HT1080 (cell line): ENCODE measurements at places on chromosomes 2 and 18.

DNA sequence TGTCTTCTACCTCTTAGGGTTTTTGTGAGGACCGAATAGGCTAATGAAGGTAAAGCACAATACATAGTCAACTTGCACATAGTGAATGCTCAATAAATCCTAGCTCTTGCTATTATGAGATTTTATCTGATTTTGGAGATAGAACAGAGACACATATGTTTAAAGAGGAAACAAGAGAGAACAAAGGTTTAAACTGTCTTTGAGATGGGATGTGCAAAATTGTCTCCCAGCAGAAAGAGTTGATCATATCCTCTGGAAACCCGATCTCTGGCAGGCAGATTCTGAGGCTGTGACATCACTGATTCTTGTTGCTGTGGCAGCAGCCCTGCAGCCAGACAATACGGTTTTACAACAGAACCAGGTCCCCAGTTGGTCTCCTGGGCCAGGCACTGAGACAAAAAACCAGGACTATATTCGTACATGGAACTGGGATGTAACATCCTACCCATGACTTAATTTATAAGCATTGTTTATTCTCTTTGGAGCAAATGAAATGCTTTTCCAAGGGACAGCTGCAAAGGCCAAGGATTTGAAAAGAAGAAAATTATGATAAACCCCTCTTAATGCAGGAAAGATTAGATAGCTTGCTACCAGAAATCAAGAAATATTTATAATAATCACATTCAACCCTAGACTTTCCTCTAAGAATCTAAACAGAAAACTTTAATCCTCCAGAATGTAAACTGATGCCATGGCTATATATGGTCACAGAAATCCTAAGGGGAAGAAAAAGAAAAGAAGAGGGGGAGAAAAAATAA lies 80.2 kb downstream of the SLC8A1 start:
- peak; percentile 78 for DNase-seq

GRCh38 chr18:38330573-38330972 lies 765.0 kb upstream of the CELF4 start:
- peak; percentile 49 for DNase-seq

- DNase-seq = peak; percentile 62
These were observed 1110.6 kb upstream of the ACVR2A start for GRCh38 chr2:146734042-146734820.

DNA sequence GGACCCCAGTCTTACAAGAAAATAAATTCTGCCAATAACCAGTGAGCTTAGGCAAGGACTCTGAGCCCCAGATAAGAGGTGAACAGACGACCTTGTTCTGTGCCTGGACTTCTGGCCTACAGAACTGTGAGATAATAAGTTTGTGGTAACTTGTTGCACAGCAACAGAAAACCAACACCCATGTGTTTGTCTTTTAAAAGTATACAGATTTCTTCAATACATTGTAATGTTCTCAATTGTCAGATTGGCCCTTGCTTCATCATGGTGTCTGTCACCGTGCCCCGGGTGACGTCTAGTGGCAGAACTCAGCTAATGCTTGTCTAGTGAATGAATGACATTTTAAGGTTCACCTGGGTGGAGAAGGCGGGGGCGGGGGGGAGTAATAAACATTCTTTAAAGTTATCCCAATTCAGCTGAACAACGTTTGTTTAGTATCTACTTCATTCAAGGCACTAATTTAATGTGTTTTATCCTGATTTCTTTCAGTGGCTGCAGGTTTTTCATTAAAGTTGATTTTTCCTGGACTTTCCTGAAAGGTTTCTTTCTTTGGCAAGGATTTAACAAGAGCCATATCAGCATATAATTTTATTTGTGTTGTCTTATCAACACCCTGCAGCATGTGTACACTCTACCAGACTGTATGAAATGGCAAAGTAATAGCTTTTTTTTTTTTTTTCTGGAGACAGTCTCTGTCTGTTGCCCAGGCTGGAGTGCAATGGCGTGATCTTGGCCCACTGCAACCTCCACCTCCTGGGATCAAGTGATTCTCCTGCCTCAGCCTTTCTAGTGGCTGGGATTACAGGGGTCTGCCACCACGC lies 123.8 kb upstream of the DLX2 start:
- DNase-seq = no peak

DNA sequence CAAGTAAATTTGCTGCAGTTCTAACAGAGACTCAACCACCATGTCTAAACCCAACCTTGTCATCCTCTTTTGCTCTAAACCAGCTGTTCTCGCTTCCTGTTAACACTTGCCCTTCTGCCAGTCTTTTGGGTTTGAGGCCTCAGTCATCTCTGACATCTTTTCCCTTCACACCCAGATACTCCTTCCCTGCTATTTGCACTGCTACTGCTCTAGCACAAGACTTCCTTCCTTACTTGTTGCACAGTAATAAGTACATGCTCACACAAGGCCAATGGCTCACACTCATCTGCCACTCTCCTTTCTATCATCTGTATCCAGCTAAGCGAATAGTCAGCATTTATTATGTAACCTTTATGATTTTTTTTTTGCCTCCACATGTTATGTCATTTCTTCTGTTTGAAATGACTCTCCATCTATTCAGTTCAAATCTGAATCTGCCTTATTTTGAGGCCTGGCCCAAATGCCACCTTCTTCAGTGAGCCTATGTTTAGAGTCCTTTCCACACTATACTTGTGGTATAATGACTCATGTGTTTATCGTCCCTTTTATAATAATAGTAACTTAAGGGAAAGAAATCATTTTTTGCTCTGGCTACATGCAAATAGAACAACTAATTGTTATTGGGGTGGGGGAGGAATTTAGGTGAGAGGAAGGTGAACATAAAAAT lies 22.5 kb upstream of the CDKL4 start:
- DNase-seq = no peak

DNA sequence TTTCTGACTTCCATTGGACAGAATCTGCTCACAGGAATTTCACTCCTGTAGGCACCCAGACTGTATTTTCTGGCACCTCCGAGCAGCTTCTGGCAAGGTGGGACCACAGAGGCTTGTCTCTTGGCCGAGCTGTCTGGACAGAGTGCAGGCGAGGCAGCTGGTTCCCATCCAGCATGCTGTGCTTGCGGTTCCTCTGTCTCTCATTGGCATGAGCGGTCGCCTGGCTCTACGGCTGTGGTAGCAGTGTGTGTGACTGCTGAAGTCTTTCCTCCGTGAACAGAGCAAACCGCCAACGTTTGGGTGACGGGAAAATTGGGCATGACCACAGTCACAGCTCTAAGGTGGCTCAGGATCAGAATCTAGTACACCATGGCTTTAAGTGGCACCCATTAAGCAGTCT lies 411.7 kb upstream of the NETO1 start:
- no peak for DNase-seq

DNA sequence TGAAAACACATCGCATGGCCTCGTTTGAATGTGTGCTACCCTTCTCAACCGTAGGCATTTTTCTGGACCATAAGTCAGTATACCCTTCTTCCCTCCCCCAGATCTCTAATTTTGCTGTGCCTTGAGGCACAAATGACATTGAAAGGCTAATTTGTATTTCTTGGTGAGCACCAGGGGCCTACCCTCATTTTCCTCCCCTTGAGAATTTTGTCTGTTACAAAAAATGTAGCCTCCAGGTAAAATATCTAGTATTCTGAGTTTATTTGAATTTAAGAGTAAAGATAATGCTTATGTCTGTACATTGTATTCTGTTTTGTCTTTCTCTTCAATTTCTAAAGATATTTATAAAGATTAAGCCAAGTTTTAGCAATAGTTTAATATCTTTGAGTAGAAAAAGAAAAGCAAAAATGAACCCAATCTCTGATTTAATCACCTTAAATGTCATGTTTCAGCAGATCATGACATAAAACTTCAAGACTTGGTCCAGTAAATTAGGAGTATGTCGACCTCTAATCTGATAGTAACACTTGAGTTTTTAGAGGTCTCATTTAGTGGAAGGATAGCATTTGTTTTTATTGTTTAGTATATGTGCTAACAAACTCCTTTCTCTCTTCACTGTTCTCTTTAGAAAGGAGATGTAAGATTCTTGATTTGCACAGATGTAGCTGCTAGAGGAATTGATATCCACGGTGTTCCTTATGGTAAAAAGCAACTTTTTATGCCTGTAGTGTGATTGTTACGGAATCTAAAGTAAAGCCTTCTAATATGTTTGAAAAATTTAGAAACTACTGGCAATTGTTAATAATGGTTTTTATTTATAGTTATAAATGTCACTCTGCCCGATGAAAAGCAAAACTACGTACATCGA lies 36.4 kb downstream of the DDX1 start:
- no peak for DNase-seq

- DNase-seq = no peak
These were observed 36.5 kb upstream of the PTPN4 start for GRCh38 chr2:119723186-119723585.

DNA sequence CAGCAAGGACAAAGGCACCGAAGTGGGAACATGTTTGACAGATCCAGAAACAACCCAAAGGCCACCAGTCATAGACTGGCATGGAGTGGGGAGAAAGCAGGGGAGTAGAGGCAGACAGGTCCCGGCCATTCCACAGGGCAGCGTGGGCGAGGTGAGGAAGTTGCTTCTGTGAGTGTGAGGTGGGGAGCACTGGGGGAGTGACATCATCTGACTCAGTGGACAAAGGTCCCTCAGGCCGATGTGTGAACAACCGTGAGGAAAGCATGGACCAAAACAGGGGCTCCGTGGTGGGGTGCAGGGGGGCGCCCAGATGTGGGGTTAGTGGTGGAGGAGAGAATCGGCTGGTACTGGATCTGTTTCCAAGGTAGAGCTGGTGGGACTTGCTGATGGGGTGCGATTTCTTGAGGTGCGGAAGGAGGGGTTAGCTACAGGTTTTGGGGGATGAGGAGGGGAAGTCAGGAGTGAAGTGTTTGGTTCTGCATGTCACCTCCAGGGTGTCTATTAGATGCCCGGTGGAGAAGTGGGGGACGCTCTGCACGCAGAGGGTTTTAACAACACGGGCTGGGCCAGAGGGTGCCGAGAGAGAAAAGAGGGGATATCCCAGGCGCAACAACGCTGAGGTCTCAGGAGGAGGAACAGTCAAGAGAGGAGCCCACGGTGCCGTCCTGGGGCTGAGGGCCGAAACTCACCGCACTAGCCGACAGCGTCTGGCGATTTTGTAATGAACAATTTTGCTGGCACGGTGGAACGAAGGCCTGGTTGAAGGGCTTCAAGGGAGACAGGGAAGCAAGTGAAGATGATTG lies 2.5 kb upstream of the SFT2D3 start:
- no peak for DNase-seq
